ENCODE measurements at places on chromosomes 5 and 9.

GRCh38 chr5:142735323-142736246 lies 34.6 kb upstream of the ARHGAP26 start:
- no peak for DNase-seq

GRCh38 chr9:14173713-14174112 lies 140.2 kb downstream of the NFIB start:
- no peak for DNase-seq

- peak; percentile 15 for DNase-seq
Observed at GRCh38 chr9:95147452-95148207, 169.9 kb downstream of the FANCC start.

- DNase-seq = no peak
Observed at GRCh38 chr9:32957358-32957757, 44.1 kb downstream of the APTX start.

GRCh38 chr5:50328193-50328729 lies 112.8 kb downstream of the EMB start:
- DNase-seq = no peak

- no peak for DNase-seq
Observed at GRCh38 chr9:126128494-126129142, 198.0 kb upstream of the MVB12B start.

- no peak for DNase-seq
Observed at GRCh38 chr5:111517853-111518501, 5.6 kb upstream of the STARD4 start.

- DNase-seq = no peak
Observed at GRCh38 chr9:90219548-90220118, 423.0 kb downstream of the DIRAS2 start.

DNA sequence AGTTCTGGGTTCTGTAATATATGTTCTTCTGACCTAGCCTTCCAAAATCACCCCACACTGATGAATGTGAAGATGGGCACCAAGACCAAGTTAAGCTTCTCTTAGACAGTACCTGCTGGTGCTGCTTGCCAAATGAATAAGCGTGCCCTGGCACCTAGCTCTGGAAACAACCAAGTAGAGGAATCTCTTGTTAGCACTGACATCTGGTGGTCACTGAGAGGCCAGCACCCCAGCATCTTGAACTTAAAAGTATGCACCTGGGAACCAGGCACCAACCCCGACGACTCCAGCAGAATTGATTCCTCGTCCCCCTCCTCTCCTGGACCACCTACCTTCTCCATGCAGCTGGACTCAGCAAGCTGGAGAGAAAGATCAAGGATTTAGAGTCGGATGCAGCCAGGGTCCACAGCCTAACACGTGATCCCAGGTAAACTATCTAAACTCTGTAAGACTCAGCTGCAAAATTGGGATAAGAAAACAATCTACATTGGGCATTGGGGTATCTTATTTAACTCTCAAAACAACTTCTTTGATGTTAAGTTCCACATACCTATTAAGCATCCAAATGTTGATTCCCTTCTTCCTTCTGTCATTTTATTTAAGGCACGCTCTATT lies 89.8 kb downstream of the SLC1A3 start:
- DNase-seq = peak; percentile 74

DNA sequence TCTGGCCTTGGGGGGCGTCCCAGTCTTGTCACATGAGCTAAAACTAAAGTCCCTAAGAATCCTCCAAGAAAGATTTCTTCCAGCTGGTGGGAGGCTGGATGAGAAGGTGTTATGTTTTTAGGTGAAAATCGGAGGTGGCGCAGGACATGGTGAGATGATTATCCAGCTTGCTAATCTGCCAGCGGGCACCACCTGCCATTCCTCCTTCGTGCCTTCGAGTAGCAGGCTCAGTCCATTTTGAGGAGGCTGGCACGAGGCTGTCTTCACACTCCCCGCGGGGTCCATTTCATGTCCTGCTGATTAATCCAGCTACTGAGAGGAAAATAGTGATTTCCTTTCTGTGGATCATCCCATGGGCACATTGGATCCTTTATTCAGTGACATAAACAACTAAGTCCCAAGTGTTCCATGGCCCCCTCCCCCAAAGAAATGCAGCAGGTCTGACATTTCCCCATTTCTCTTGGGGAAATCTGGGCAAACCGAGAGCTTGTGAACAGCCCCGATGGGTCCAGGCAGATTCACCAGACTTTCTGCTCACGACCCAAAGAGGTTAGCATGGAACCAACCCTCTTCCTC lies 38.2 kb upstream of the EXOC3 start:
- DNase-seq = no peak

DNA sequence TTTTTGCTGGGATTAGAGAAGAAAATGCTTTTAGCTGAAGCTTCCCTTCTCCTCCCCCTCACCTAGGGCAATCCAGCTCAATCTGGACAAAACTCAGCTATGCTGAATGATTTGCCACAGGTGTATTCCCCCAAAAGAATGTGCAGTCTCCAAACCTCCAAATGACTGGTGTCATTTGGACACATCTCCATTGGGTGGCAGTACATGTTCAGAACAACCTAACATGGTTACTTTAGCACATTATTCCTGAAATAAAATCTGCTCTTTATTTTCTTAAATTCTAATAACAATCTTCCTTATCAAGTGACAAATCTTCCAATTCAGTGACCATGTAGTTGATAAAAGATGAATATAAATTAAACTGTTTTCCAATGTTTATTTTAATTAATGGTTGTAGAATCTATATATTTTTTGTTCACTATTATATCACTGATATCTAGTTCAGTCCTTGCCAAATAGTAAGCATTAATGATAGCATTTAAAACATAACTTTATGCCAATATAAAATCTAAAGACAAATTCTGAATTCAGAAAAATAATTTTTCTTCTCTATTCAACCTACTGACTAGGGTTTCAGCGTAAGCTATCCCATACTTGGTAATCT lies 61.3 kb upstream of the MOCS2 start:
- peak; percentile 57 for DNase-seq

- no peak for DNase-seq
Observed at GRCh38 chr5:174236070-174236469, 190.6 kb downstream of the NSG2 start.

- DNase-seq = no peak
Observed at GRCh38 chr5:79243224-79243623, 7.3 kb downstream of the JMY start.

DNA sequence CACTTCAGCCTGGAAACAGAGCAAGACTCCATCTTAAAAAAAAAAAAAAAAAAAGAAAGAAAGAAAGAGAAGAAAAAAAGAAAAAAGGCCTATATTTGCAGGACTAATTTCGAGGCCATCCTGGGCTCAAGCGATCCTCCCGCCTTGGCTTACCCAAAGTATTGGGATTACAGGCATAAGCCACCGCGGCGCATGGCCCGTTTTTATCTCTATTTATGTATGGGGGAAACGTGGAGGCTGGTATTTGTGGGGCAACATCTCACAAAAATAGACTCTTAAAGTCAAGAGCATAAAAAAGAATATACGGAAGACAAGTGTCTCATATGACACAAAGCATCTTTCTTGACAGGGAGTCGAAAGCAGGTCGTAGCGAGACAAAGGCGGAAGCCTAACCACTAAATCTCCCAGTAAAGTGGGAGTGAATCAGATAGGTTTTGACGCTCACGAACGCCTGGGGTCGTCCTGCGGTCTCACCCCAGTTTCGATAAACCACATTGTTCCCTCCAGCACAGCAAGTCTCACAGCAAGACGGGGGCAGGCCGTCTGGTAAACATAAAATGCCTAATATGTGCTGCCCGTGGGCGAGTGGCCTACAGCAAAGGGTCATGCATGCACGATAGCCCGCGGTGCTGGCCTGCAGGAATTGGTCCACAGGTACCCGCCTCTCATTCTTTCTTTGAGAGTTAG lies 1.8 kb upstream of the TRIM41 start:
- no peak for DNase-seq

DNA sequence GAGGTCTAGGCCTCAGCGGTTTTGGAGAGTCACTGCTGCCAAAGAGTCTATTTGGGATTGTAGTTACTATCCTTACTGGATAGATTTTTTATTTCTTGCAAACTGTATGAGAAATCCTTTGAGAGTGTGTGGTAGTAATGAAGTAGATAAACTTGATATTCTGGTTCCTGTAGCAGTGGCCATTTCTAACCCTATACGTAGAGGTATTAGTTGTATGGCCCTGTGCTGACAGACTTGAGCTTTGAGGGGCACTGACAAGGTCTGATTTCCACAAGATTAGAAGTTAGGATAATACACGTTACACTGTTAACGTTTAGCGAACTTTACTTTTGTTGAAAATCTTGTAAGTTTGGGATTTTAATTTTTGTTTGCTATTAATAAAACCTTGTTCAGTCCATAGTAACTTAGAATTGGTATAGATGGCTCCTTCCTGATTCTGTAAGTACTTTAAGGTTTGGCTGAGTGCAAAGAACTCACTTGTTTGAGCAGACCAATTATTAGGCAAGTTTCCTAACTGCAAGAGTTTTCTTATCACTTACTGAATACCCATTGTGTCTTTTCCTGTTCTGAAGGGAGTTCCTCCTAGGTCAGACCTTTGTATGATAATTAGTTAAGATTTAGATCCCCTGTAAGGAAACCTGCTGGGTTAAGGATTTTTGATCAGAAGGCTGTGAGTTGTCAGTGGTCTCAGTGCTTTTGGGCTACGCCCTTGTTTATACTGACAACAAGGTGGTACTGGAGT lies 31.4 kb downstream of the GCNT1 start:
- no peak for DNase-seq

- no peak for DNase-seq
Observed at GRCh38 chr5:145531038-145531734, 304.0 kb downstream of the PRELID2 start.

GRCh38 chr9:131100445-131100844 lies 4.1 kb downstream of the AIF1L start:
- no peak for DNase-seq

DNA sequence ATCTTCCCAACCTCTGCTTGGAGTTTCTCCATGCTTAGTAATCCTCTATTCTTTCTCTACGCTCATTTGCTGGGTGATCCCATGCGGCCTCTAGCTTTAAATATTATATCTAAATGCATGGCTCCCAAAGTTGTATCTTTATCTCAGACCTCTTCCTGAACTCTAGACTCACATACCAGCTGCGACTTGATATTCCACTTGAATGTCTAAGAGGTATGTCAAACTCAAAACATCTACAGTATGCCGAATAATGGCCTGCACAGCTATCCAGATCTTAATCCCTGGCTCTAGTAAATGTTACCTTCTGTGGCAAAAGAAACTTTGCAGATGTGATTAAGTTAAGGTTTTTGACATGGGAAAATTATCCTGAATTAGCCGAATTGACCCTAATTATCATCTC lies 179.2 kb downstream of the TTC39B start:
- no peak for DNase-seq

GRCh38 chr9:96107436-96107835 lies 194.5 kb downstream of the HSD17B3 start:
- DNase-seq = no peak

DNA sequence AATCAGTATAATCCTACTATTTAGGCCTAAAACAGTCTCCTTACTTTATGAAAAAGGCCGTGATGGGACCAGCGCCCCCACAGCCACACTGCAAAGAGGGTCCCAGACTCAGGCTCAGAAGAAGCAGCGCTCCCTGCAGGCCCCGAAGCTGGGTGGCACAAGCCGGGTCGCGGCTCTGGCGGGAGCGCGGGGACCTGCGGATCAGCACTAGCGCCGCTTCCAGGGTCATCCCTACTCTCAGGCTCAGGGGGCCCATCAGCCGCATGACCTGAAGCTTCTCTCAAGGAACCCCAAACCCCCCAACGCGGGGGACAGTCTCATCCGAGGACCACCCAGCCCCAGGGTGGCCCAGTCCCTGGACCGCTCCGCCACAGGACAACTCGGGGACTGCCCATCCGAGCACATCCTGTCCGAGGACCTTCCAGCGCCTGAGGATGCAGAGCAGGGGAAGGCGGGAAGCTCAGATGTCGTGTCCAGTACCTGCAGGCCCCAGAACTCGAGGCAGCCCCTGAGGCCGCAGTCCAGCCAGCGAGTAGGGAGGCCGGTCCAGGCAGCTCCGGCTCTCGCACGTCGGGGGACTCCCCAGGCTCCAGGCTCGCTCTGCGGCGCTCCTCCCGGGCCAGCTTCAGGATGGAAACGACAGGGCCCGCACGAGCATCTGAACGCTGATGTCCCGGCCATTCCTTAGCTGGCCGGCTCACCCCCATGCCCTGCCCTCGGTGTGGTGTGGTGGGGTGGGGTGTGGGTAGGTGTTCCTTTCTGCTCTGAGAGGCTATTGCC lies 32.4 kb upstream of the CDK20 start:
- no peak for DNase-seq

DNA sequence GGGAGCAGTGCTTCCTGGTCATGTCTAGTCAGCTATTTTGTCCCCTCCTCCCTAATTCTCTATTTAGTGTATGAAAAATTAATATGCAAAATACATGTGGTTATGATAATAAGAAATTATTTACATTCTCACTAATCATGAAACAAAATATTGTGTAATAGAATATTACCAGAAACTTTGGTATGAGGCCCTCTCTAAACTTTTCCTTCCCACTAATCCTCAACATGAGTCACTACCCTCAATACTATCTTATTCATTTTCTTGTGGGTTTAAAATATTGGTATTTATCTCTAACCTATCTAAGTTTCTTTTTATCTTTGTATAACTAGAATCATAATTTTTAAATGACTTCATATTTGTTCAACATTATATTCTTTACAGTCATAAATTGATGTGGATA lies 545.9 kb upstream of the PTPRD start:
- no peak for DNase-seq

DNA sequence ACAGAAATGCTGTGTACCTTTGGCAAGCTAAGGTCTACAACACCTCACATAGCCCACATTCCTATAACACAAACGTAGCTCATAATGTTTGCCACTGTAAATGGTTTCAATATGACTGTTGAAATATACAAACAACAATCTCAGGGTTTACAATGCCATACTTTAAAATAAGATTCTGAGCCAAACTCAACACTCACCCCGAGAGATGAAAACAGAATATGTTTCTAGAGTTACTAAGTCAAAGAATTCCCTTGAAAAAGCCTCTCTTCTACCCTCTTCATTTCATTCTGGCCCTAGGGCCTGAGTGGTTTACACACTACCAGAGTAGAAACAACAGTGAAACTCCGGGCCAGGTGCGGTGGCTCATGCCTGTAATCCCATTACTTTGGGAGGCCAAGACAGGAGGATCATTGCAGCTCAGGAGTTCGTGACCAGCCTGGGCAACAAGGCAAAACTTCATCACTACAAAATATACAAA lies 72.6 kb downstream of the MYO10 start:
- no peak for DNase-seq

DNA sequence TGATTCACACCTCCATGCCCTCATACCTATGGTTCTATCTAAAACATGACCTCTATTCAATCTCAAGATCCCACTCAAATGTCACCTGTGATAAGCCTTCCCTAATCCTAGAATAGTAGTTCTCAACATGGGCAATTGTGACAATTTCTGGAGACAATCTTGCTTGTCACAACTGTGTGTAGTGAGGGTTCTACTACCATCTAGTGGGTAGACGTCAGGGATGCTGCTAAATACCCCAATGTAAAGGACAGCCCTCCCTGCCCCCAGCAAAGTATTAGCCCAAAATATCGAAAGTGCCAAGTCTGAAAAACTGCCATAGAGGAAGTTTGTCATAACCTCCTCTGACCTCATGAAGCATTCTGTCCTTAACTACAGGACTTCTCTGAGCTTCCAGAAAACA lies 32.0 kb downstream of the TBCA start:
- no peak for DNase-seq
